Suprapubic skin (tissue), 4 donors: ENCODE measurements at places on chromosomes 16 and 17.

- no peak for DNase-seq
Measured at GRCh38 chr17:78272181-78272913, 40.9 kb downstream of the TMEM235 start.

DNA sequence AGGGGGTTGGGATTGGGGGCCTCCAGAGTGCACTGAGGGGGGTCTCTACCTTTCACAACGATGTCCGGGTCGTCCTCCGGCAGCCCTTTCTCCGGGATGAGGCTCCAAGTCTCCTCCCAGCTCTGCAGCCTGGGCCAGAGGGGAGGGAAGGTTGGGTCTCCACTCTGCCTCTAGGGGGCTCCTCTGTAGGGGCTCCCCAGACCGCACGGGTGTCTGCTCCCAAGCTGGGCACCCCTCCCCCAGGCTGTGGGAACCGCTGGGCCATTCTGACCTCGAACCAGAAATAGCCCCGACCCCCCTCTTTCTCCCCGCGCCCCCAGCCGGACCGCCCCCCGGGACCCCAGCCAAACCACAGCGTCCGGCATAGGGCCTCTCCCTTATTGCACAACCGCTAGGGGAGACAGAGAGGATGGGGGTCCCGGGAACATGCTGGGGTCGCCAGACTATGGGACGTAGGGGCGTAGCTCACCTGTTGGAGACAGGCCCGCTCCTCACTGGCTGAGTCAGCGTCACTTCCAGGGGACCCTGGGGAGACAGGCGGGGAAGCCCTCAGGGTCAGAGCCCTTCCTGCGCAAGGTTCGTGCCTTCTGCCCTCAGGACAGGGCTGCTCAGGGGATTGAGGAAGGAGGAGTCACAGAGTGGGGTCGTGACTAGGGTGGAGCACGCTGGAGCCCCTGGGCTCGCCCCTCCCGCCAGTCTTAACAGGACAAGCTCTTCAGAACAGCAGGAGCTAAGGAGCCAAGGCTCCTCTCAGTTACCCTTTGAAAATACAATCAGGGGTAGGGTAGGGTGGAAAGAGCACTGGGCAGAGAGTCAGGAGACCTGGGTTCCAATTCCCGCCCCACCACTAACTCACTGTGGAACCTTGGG lies 2.7 kb downstream of the PLEKHH3 start:
- DNase-seq: peak; percentile 83

- DNase-seq: no peak
Measured at GRCh38 chr16:47826070-47826469, 329.7 kb downstream of the ABCC12 start.

- DNase-seq: no peak
Measured at GRCh38 chr17:27530764-27531391, 74.6 kb downstream of the KSR1 start.

- DNase-seq: no peak
Measured at GRCh38 chr17:14057591-14057990, 11.7 kb upstream of the COX10 start.

GRCh38 chr17:49616086-49616485 lies 40.4 kb downstream of the NXPH3 start:
- DNase-seq: no peak

DNA sequence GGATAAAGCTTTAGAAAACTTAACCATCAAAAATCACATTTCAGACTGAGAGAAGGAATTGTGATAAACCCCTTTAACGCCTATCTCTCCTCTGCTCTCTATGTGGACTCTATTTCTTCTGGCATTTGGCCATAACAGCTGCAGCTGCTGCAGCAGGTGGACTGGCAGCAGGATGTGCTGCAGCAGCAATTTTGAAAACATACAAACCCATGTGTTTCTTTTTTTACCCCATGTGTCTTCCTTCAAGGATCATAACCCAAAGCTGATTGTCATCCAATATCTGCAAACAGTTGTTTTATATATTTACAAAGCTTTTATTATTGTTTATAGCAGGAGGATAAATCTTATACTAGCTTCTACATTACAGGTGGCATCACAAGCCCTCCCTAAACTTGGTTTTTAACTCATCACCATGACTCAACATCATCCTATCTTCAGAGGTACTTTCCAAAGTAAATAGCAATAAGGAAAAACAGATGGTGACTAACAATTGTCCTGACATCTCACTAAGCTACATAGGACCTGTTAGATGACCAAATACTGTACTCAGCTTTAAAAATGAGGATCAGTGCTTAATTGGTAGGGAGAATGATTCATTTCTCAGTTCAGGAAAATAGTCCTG lies 14.5 kb upstream of the KRTAP9-2 start:
- DNase-seq: no peak

DNA sequence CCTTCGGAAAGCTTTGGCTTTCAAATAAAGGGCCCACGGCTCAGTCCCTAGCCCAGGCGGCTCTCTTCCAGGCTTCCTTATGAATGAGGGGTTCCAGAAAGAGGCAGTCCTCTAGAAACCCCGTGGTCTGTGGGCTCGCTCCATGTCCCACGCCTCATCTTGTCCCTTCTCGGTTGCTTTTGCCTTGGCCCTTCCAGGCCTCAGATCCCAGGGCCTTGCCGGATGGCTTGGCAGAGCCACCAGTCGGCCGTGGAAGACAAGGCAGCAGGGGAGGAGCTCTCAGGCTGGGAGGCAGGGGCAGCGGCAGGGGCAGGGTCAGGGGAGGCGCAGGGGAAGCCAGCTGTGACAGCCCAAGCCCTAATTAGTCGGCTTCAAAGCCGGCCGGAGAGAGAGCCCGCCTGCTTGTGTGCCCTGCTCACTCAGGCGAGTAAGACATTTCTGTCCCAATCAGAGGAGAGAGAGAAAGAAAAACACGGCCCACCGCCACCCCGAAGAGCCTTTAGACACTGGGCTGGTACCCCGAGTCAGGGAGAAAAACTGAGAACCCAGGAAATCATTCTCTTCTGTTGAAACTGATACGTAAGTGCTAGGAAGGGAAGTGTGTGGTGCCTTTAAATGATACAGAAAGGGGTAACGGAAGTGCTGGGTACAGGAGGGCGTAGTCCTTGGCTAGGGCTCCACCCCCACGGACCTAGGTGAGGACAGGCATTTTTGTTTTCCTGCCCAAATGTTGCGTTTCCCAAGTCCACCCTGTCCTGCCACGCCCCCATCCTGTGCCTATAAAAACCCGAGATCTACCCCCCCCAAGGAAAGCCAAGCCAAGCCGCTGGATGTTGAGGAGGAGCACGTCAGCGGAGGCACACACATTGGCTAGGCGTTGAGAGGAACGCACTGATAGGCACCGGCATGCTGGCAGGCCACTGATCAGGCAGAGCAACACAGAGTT lies 27.8 kb upstream of the MEIOC start:
- no peak for DNase-seq

GRCh38 chr17:69448431-69449102 lies 34.1 kb downstream of the MAP2K6 start:
- no peak for DNase-seq

- no peak for DNase-seq
Measured at GRCh38 chr17:53633856-53634255, 188.9 kb upstream of the KIF2B start.

- DNase-seq: no peak
Measured at GRCh38 chr16:23302045-23302956, at the start of gene SCNN1B. SCNN1B (plus strand) TSS chr16:23302302; CDS start chr16:23348600, 46,298 bp downstream.
